ENCODE measurements at places on chromosomes 5 and 9.

GRCh38 chr5:122965111-122965510 is 71.4 kb downstream of the PPIC start:
- no peaks in the 10 kb centered on the region for H3K36me3 ChIP-seq
- no peaks in the 10 kb centered on the region for H3K4me1 ChIP-seq
- no peak overlapping the region for H3K4me3 ChIP-seq
- no peak overlapping the region for H3K27ac ChIP-seq
- H3K27me3 ChIP-seq = no peaks in the 10 kb centered on the region
- DNase-seq = no peak

DNA sequence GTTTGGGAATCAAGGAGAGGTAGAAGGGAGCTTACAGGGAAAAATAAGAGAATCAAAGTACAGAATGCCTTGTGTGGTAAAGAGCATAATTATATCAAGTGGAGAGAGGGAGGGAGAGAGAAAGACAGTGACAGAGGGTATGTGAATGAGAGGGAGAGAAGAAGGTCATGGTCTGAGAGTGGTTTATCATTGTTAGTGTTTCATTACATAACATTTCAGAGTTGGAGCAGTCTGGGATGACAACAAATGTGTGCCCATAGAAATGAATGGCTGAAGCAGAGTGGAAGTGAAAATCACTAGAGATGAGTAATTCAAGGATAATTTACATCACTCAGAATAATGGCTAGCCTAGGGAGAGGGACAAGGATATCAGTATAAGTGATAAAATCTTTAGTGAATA is 799.2 kb downstream of the TLE1 start:
- no peak for DNase-seq
- H3K27ac ChIP-seq = no peak overlapping the region
- H3K27me3 ChIP-seq = no peaks in the 10 kb centered on the region

- DNase-seq = no peak
- H3K27ac ChIP-seq = no peak overlapping the region
- H3K36me3 ChIP-seq = no peaks in the 10 kb centered on the region
Observed at GRCh38 chr9:23321049-23321448, 505.0 kb downstream of the ELAVL2 start.

- H3K36me3 ChIP-seq = no peaks in the 10 kb centered on the region
- H3K27ac ChIP-seq = no peak overlapping the region
- DNase-seq = no peak
Observed at GRCh38 chr9:90900130-90900529, 98.5 kb downstream of the SYK start.

DNA sequence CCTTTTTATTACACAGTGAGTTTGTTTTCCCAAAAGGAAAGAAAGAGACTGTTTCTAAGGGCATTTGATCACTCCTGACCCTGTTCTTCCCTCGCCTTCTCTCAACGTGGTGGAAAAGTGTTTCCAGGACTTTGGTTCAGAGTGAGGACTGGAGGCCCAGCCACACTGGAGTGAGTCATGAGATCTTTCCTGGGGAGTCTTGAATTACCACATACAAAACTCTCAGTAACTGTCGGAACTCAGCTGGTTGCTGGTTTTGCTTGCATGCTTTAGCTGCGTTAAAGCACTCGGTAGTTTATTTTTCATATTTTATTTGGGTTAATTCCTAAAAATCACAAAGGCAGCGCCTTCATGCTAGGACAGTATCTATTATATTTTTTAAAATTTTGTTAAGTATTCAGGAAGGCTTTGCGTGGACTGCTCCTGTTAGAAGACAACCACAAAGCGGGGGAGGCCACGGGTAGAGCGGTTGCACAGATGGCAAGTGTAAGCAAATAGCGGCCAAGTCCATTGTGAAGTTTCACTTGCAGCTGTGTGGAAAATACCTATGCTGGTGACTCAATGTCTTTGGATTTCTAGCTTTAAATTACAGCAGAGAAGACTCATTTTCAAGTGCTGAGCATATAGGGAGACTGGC is 77.7 kb downstream of the ARSB start:
- H3K4me3 ChIP-seq = no peak overlapping the region
- H3K27ac ChIP-seq = no peak overlapping the region
- DNase-seq = no peak
- H3K27me3 ChIP-seq = no peaks in the 10 kb centered on the region

GRCh38 chr5:96331681-96332361 is 101.2 kb downstream of the PCSK1 start:
- H3K36me3 ChIP-seq = no peaks in the 10 kb centered on the region
- no peak overlapping the region for H3K27ac ChIP-seq
- H3K4me1 ChIP-seq = no peaks in the 10 kb centered on the region
- no peak for DNase-seq
- H3K27me3 ChIP-seq = peaks cover 21% of the 10 kb centered on the region
- H3K4me3 ChIP-seq = no peak overlapping the region

- H3K27me3 ChIP-seq = no peaks in the 10 kb centered on the region
- DNase-seq = no peak
Observed at GRCh38 chr5:126814721-126815404, 37.9 kb downstream of the LMNB1 start.

DNA sequence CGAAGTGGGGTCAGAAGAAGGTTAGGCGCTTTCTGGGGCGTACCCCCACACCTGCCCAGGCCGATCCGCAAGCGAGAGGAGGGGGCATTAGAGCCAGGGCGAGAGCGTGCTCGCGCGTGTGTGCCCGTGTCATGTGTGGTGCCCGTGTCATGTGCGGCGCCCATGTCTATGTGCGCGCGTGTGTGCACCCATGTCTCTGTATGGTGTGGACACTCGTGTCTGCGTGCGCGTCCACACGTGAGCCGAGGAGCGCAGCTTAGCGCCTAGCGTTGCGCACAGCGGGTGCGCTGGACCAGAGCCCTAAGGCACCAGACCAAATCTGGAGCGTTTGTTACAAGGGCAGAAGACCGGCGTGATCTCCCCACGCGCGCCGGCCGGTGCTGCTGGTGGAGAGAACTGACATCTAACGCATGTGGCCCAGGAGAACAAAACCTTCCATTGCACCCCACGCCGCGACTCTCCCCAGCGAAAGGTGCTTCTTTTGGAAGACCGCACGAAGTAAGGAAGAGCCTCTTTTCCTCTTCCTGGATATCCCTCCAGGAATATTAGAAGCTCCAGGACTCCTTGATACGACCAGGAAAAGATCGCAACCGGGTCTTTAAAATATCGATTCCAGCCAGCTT is 644 bp downstream of the NIM1K start:
- peaks cover 37% of the 10 kb centered on the region for H3K27me3 ChIP-seq
- H3K36me3 ChIP-seq = no peaks in the 10 kb centered on the region
- H3K4me3 ChIP-seq = peak overlapping the region; percentile 77
- peak; percentile 48 for DNase-seq

GRCh38 chr9:96567203-96567700 is 52.4 kb downstream of the CDC14B start:
- peaks cover 21% of the 10 kb centered on the region for H3K4me1 ChIP-seq
- H3K27me3 ChIP-seq = peaks cover 18% of the 10 kb centered on the region
- peak overlapping the region; percentile 73 for H3K4me3 ChIP-seq
- no peak for DNase-seq
- no peaks in the 10 kb centered on the region for H3K36me3 ChIP-seq

GRCh38 chr9:128206484-128206883 is 3.3 kb downstream of the DNM1 start:
- H3K4me3 ChIP-seq = no peak overlapping the region
- no peak overlapping the region for H3K27ac ChIP-seq
- H3K27me3 ChIP-seq = peaks cover 80% of the 10 kb centered on the region

DNA sequence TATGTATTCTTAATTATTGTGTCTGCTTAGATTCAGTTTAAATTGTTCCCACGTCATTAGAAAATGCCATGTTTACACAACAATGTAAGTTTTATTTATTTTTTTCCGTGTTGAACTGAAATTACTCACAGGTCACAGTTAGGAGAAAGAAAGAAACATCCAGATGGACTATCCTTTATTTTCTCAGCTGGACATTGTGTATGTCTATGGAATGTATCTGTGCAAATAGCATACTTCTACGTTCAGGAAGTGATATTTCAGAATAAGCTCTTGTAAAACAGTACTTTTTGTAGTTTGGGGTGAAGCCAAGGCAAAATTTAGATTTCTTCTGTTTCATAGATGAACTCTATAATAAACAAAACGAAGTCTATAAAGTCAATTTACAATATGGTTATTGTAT is 249.0 kb upstream of the ZNF608 start:
- H3K27ac ChIP-seq = no peak overlapping the region
- H3K4me3 ChIP-seq = no peak overlapping the region
- H3K4me1 ChIP-seq = no peaks in the 10 kb centered on the region
- no peak for DNase-seq
- H3K27me3 ChIP-seq = no peaks in the 10 kb centered on the region
- no peaks in the 10 kb centered on the region for H3K36me3 ChIP-seq

DNA sequence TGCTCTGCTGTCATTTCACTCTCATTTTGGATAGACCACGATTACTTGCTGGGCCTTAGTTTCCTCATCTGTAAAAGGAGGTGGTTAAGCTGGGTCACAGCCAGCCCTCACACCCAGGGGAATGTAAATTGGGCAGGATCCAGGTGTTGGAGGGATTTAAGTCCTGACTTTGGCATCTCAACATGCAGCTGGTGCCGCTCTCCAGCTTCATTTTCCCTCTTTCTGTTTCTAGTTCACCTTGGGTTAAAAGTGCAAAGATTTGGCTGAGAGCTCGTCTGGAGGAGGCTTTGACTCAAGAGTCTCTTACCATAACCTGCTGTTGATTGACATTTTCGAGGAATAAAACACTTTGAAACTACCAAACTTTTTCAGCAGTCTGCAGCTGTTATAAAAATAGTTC is 144.3 kb upstream of the DHFR start:
- DNase-seq = no peak
- peaks cover 27% of the 10 kb centered on the region for H3K36me3 ChIP-seq
- no peaks in the 10 kb centered on the region for H3K27me3 ChIP-seq
- no peaks in the 10 kb centered on the region for H3K4me1 ChIP-seq

GRCh38 chr9:20551835-20552234 is 70.5 kb downstream of the MLLT3 start:
- H3K36me3 ChIP-seq = peaks cover 35% of the 10 kb centered on the region
- H3K27ac ChIP-seq = peak overlapping the region; percentile 91
- DNase-seq = no peak

GRCh38 chr5:160312134-160312959 is at the start of gene CCNJL:
CCNJL (minus strand) TSS chr5:160312564; CDS start chr5:160311923, 641 bp downstream.
- peaks cover 78% of the 10 kb centered on the region for H3K27me3 ChIP-seq
- peaks cover 7% of the 10 kb centered on the region for H3K4me1 ChIP-seq
- peak; percentile 25 for DNase-seq
- H3K27ac ChIP-seq = no peak within 1 kb of the TSS
- peaks cover 1% of the 10 kb centered on the region for H3K36me3 ChIP-seq

GRCh38 chr5:80037366-80037765 is 2.2 kb downstream of the THBS4 start:
- no peak for DNase-seq
- H3K36me3 ChIP-seq = no peaks in the 10 kb centered on the region
- peaks cover 67% of the 10 kb centered on the region for H3K27me3 ChIP-seq

- H3K36me3 ChIP-seq = no peaks in the 10 kb centered on the region
- DNase-seq = no peak
- no peak overlapping the region for H3K27ac ChIP-seq
Observed at GRCh38 chr5:117204404-117204803, 629.8 kb upstream of the SEMA6A start.

- H3K4me1 ChIP-seq = no peaks in the 10 kb centered on the region
- no peak for DNase-seq
- no peak overlapping the region for H3K27ac ChIP-seq
- H3K27me3 ChIP-seq = no peaks in the 10 kb centered on the region
- H3K36me3 ChIP-seq = no peaks in the 10 kb centered on the region
Observed at GRCh38 chr5:105554568-105555169, 1992.1 kb upstream of the NUDT12 start.

- H3K27ac ChIP-seq = no peak overlapping the region
- peak overlapping the region; percentile 58 for H3K4me3 ChIP-seq
- no peak for DNase-seq
- H3K27me3 ChIP-seq = peaks cover 77% of the 10 kb centered on the region
- peaks cover 22% of the 10 kb centered on the region for H3K4me1 ChIP-seq
Observed at GRCh38 chr9:14315875-14316601, 2.1 kb upstream of the NFIB start.

DNA sequence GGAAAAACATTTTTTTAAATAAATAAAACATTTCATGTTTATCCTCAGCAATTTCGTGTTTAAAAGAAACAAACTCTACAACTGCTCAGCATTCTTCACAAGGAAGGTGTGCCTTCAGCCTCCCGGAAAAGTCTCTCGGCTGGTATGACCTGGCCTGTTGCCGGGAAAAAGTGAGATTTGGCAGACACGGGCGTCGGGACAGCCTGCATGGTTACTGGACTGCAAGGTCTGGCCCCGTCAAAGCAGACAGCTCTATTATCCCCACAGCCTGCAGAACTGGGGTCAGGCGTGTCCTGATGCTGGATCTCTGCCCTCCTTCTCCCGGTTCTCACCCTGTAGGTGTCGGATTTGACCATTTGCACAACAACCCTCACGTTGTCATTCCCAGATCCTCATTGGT is 120.3 kb upstream of the SPATA31C2 start:
- DNase-seq = no peak
- H3K27ac ChIP-seq = no peak overlapping the region
- peaks cover 14% of the 10 kb centered on the region for H3K27me3 ChIP-seq
- peaks cover 6% of the 10 kb centered on the region for H3K4me1 ChIP-seq
- no peak overlapping the region for H3K4me3 ChIP-seq

- no peaks in the 10 kb centered on the region for H3K4me1 ChIP-seq
- H3K4me3 ChIP-seq = no peak overlapping the region
- H3K27ac ChIP-seq = no peak overlapping the region
- peaks cover 43% of the 10 kb centered on the region for H3K27me3 ChIP-seq
Observed at GRCh38 chr9:136620441-136621018, 42.2 kb upstream of the EGFL7 start.

- H3K4me3 ChIP-seq = no peak overlapping the region
- no peaks in the 10 kb centered on the region for H3K36me3 ChIP-seq
- H3K4me1 ChIP-seq = no peaks in the 10 kb centered on the region
- no peak for DNase-seq
Observed at GRCh38 chr5:74251141-74252035, 389.1 kb downstream of the ENC1 start.

- H3K27me3 ChIP-seq = peaks cover 7% of the 10 kb centered on the region
- no peak overlapping the region for H3K27ac ChIP-seq
- H3K4me3 ChIP-seq = no peak overlapping the region
- H3K36me3 ChIP-seq = no peaks in the 10 kb centered on the region
Observed at GRCh38 chr5:91114658-91115057, 268.5 kb downstream of the ARRDC3 start.

DNA sequence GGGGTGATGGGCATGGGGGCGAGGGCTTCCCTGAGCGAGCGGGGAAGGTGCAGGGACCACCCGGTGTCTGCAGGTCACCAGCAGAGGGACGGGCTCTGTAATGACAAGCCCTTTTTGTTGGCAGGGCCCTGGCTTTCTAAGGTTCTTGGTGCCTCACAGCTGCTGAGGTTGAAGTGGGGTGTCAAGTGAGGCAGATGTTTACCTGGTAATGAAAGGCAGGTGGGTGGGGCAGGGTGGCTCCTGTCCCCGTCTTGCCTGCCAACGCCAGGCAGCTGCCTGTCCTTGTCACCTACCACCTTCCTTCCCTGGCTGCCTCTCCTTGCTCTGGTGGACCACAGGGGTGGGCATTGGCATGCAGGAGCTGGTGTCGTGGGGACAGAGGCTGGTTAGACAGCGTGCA is 41.0 kb upstream of the SEMA4D start:
- H3K4me3 ChIP-seq = no peak overlapping the region
- H3K4me1 ChIP-seq = peaks cover 75% of the 10 kb centered on the region
- peak overlapping the region; percentile 81 for H3K27ac ChIP-seq
- H3K36me3 ChIP-seq = no peaks in the 10 kb centered on the region

GRCh38 chr5:180007582-180007981 is 64.0 kb downstream of the RNF130 start:
- no peak overlapping the region for H3K4me3 ChIP-seq
- no peak overlapping the region for H3K27ac ChIP-seq
- no peaks in the 10 kb centered on the region for H3K27me3 ChIP-seq
- no peaks in the 10 kb centered on the region for H3K36me3 ChIP-seq
- peaks cover 19% of the 10 kb centered on the region for H3K4me1 ChIP-seq

Data from activated naive CD4-positive, alpha-beta T cell treated with anti-CD3 and anti-CD28 coated beads, Interleukin-2, amount 10 ng/mL, durations not matched to agents 7 days and 5 days (primary cell).